ENCODE measurements at places on chromosomes 2 and 18. TPM values are rescaled to one million over a fixed set of nuclear protein-coding genes. Genes with fewer than 3 reads are reported as not detected.

GRCh38 chr2:21254170-21254965 lies 130.6 kb downstream of the TDRD15 start:
- peaks cover 5% of the 10 kb centered on the region for H3K4me1 ChIP-seq
- H3K27me3 ChIP-seq = no peaks in the 10 kb centered on the region
- H3K27ac ChIP-seq = no peak overlapping the region

DNA sequence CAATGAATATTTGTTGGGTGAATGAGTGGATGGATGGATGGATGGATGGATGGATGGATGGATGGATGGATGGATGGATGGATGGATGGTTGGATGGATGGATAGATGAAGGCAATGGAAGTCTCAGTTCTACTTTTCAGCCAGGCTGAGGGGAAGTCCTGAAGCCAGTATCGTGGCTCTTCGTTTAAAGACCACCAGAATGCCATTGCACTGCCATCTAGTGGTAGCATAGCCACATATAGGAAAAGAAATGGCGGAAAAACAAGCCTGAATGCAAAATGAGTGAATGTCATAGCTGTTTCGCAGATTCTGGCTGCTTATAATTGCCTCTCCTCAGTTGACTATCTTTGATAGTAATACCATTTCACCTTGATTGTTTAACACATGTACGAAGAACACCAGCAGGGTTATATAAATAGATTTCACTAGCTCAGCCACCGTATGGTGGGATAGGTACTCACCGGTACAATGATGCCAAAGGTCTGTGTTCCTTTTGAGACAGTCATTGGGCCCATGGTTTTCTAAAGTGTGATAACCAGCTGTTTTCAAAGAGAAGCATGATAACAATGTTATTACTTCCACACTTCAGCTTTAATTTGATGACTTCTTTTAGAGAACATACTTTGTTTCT lies 62.3 kb upstream of the GREB1L start:
- H3K4me3 ChIP-seq = no peak overlapping the region
- H3K4me1 ChIP-seq = no peaks in the 10 kb centered on the region
- H3K27ac ChIP-seq = no peak overlapping the region
- DNase-seq = peak; percentile 57

DNA sequence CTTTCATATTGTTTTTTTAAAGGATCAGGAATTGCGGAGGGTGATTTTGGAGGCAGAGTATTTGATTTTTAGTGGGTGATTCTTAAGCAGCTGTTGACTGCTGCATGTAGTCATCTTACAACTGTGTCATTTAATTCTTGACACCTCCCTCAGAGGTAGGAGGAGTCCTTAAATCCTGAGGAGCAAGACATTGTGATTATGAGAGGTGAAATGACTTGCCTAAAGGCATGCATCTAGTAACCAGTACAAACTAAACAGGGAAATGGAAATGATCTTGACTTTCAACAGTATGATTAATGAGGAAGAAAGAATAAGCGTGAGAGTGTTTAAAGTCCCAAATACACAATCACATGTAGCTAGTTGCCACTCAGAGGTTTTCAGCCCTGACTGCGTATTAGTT lies 440.7 kb downstream of the THSD7B start:
- no peak overlapping the region for H3K27ac ChIP-seq
- no peak overlapping the region for H3K4me3 ChIP-seq
- no peaks in the 10 kb centered on the region for H3K27me3 ChIP-seq
- no peak for DNase-seq
- H3K4me1 ChIP-seq = peaks cover 10% of the 10 kb centered on the region
- H3K36me3 ChIP-seq = no peaks in the 10 kb centered on the region

DNA sequence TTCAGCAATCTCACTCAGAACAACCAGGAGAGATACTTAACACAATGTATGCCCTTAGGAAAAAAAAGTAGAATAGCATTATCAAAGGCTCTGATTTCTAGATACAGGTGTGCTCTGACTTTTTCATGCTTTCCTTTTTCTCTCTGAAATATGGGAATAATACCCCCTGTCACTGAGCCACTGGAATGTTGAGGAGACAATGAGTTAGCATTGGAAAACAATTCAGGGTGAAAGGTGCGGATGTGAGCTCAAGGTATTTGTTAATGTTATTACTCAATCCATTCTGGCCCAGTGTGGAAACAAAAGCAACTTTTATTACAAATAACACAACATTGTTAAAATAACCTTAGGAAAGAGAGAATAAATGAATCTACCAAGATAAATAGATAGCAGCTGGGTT lies 228.0 kb downstream of the IKZF2 start:
- no peak for DNase-seq
- H3K27ac ChIP-seq = no peak overlapping the region
- no peaks in the 10 kb centered on the region for H3K4me1 ChIP-seq
- H3K27me3 ChIP-seq = no peaks in the 10 kb centered on the region
- no peak overlapping the region for H3K4me3 ChIP-seq

DNA sequence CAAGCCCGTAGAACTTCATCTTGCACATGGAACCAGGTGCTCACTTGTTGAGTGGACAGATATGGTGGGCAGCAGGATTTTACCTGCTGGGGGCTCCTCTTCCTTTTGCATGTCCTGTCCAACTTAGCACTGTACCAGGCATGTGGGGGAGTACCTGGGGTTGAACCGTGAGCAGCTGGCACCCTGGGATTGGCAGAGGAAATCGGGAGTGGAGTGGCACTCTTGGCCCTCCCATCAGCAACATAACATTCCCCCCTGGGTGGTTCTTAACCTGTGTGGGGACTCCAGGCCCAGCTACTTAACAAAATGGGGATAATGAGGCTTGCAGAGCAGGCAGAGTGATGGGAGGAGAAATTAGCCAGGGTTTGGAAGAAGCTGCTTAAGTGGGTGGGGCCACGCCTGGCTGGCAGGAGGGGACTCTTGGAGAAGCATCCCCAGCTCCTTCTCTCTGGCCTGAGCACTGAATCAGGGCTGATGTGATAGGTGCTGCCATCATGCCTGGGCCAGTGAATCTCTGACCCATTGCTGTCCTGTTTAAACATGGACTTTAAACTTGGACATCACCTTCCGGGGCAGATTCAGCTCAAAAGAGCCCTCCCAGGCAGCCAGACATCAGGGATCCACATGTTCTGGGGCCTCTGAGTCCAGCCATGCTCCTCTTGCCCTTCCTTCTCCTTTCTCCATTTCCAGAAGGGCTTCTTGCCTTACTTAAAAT lies 15.5 kb downstream of the FOSL2 start:
- peaks cover 15% of the 10 kb centered on the region for H3K36me3 ChIP-seq
- no peak overlapping the region for H3K27ac ChIP-seq
- H3K4me3 ChIP-seq = no peak overlapping the region
- no peaks in the 10 kb centered on the region for H3K4me1 ChIP-seq
- no peak for DNase-seq

- peak; percentile 48 for DNase-seq
- H3K4me1 ChIP-seq = peaks cover 12% of the 10 kb centered on the region
- H3K36me3 ChIP-seq = no peaks in the 10 kb centered on the region
- no peaks in the 10 kb centered on the region for H3K27me3 ChIP-seq
- 0 out of 3 replicates have a peak overlapping the region, but pooled peaks have one; percentile 39 for H3K4me3 ChIP-seq
These were observed 130.9 kb upstream of the MYCN start for GRCh38 chr2:15809404-15809803.

CPO gene
- 0.66 TPM for total RNA-seq

CNTNAP5 gene
- 0.39 TPM for total RNA-seq

SFT2D3 gene
- 4.7 TPM for total RNA-seq
